Stimulated activated naive B cell treated with anti-CD40 and anti-IgM and Interleukin-4, amounts not matched to agents 10 μg/mL and 1 μg/mL and 100 μg/mL, for 72 hours (primary cell): ENCODE measurements at places on chromosomes 16 and 17.

DNA sequence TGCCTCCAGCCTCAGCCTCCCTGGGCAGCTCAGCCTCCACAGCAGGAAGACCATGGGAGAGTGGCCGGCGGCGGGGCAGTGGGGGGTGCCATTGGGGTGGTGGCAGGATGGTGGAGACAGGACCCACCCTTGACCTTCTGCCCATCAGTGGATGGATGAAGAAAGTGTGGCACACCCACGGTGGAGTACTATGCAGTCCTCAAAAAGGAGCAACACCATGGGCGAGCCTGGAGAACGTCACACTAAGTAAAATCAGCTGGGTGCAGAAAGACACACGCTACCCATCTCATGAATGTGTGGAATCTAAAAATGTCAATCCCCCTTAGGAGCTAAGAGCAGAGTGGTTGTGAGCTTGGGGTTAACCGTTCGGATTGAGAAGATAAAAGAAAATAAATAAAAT, 34.8 kb upstream of the ACSF3 start:
- no peak for DNase-seq

GRCh38 chr17:1829216-1829591, 498 bp downstream of the SMYD4 start:
- no peak for DNase-seq

- peak; percentile 81 for DNase-seq
Measured at GRCh38 chr16:11370084-11370931, 25.0 kb downstream of the RMI2 start.

DNA sequence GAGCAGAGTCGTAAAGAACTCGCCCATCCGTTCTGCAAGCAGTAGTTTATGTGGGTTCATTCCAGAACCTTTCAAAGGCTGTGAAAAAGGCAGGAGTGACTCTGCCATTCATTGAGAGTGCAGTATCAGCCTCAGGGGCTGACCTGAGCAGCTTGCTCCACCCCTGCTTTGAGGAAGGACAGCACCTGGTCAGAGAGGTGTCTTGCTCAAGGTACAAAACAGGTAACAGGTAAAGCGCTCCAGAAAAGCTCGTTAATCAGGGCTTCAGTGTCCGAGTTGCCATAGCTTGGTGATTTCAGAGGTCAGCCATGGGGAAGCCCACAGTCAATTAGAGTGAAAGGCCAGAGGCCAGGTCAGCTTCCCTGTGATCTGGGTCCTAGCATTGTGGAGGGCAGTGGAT, 251.1 kb downstream of the ABCC12 start:
- no peak for DNase-seq
